ENCODE measurements at places on chromosomes 13 and 19. TPM values are rescaled to one million over a fixed set of nuclear protein-coding genes. Genes with fewer than 3 reads are reported as not detected.

GRCh38 chr19:56839652-56840450 lies 675 bp downstream of the PEG3 start:
- H3K27ac ChIP-seq: no peak overlapping the region
- no peaks in the 10 kb centered on the region for H3K27me3 ChIP-seq
- H3K4me3 ChIP-seq: no peak overlapping the region
- DNase-seq: no peak
- H3K4me1 ChIP-seq: no peaks in the 10 kb centered on the region

DNA sequence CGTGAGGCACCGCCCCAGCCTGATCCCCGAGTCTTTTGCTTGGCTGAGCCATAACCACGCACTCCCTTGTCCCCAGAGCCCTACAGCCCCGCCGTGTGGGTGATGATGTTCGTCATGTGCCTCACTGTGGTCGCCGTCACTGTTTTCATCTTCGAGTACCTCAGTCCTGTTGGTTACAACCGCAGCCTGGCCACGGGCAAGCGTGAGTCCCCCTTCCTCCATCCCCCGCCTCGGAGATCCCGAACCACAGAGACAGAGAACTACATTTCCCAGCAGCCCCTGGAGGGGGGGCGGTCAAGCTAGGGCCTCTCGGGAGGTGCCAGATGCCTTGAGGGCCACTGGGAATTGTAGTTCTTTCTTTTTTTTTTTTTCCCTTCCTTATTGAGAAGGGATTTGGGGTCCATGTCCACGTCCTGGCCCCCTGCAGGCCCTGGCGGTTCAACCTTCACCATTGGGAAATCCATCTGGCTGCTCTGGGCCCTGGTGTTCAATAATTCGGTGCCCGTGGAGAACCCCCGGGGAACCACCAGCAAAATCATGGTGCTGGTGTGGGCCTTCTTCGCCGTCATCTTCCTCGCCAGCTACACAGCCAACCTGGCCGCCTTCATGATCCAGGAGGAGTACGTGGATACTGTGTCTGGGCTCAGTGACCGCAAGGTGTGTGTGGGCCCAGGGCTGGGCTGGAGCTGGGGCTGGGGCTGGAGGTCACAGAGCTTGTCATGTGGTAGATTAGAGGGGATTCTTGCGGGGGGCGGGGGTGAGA lies 25.9 kb downstream of the GRIN2D start:
- no peak overlapping the region for H3K27ac ChIP-seq
- no peak overlapping the region for H3K4me3 ChIP-seq
- no peaks in the 10 kb centered on the region for H3K27me3 ChIP-seq
- peaks cover 18% of the 10 kb centered on the region for H3K4me1 ChIP-seq

GRCh38 chr13:49165798-49166752 lies 54.1 kb upstream of the MLNR start:
- no peak for DNase-seq
- peaks cover 34% of the 10 kb centered on the region for H3K36me3 ChIP-seq
- no peak overlapping the region for H3K4me3 ChIP-seq
- H3K27ac ChIP-seq: no peak overlapping the region
- no peaks in the 10 kb centered on the region for H3K4me1 ChIP-seq

- no peak overlapping the region for H3K27ac ChIP-seq
- no peak for DNase-seq
- no peaks in the 10 kb centered on the region for H3K4me1 ChIP-seq
Observed at GRCh38 chr13:20142023-20142926, 18.6 kb downstream of the GJA3 start.

- peak; percentile 76 for DNase-seq
- H3K4me3 ChIP-seq: peak overlapping the region; percentile 91
- peaks cover 47% of the 10 kb centered on the region for H3K4me1 ChIP-seq
- no peaks in the 10 kb centered on the region for H3K27me3 ChIP-seq
- peak overlapping the region; percentile 91 for H3K27ac ChIP-seq
Observed at GRCh38 chr19:35153701-35154524, 622 bp upstream of the FXYD5 start.

DNA sequence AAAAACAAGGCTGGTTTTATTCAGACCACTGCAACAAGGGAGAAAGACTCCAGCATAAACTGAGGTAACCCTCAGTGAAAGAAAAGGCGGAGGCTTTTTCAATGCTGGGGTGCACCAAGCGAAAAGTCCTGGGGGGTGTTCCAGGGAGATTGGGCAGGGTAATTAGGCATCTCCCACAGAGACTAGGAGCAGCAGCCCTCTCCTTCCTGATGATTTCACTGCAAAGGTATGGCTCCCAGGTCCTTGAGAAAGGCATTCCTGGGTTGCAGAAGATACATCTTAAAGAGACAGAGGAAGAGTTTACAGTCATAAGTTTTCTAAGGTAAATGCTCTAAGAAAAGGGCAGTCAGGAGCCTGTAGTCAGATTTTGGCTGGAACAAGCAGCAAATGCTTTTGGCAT lies 412.0 kb downstream of the FOXO1 start:
- peaks cover 4% of the 10 kb centered on the region for H3K4me1 ChIP-seq
- H3K27me3 ChIP-seq: no peaks in the 10 kb centered on the region
- no peak for DNase-seq
- H3K27ac ChIP-seq: no peak overlapping the region

DNA sequence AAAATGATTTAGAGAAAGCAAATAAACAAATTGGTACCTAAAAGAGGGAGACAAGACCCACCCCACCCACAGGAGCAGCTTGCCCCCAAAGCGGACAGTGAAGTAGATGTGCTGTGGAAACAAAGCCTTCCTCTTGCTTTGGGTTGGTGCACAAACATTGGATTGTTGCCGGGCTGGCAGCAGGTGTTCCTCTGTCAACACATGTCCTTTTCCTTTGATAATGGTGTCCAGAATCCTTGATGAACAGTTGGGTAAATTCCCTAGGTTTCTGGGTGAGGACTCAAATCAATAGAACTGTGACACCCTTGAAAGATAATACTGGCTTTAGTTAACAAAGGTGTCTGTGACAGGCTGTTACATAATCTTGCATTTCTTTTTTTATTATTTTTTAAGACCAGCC lies 311.8 kb downstream of the SPRY2 start:
- H3K27ac ChIP-seq: no peak overlapping the region
- no peaks in the 10 kb centered on the region for H3K4me1 ChIP-seq
- H3K36me3 ChIP-seq: no peaks in the 10 kb centered on the region
- no peak overlapping the region for H3K4me3 ChIP-seq
- no peak for DNase-seq
- H3K27me3 ChIP-seq: no peaks in the 10 kb centered on the region

DNA sequence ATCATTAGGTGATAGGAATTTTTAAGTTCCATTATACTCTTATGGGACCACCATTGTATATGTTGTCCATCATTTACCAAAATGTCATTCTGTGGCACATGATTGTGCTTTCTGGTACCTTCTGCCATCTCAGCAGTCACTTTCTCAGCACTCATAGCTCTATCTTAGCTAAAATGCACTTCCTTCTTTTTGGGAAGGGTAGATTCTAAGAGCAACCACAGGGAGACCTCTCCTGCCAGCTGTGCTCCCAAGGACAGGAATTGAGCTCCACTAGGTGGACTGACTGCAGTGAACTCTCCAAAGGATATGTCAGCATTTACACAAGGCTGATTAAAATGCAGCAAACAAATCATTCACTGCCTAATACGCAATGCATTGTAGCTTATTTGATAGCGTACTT lies 91.8 kb upstream of the OBI1 start:
- no peak for DNase-seq
- H3K27ac ChIP-seq: no peak overlapping the region
- H3K27me3 ChIP-seq: no peaks in the 10 kb centered on the region

GRCh38 chr19:547836-548720 lies 4.2 kb downstream of the GZMM start:
- no peak overlapping the region for H3K27ac ChIP-seq
- H3K27me3 ChIP-seq: no peaks in the 10 kb centered on the region
- H3K4me3 ChIP-seq: no peak overlapping the region
- peaks cover 22% of the 10 kb centered on the region for H3K4me1 ChIP-seq
- no peak for DNase-seq

DNA sequence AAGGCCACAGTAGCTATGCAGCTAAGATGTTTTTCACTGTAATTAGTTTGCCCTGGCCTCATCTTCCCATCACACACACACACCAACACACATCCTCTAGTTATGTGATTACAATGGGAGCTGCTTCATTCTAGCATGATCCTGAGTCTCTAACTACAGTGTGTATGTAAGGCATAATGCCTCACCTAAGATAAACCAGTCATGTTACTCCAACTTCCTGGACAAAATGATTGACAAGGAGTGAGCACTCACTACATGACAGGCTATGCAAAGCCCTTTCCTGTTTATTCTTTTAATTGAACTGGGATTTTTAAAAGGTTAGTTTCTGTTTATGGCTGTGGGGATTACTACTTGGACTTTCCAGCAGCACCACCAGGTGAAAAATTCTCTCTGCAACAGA lies 400.8 kb upstream of the ATXN8OS start:
- no peaks in the 10 kb centered on the region for H3K4me1 ChIP-seq
- no peak overlapping the region for H3K4me3 ChIP-seq
- H3K27me3 ChIP-seq: no peaks in the 10 kb centered on the region
- no peak for DNase-seq
- H3K27ac ChIP-seq: no peak overlapping the region

DNA sequence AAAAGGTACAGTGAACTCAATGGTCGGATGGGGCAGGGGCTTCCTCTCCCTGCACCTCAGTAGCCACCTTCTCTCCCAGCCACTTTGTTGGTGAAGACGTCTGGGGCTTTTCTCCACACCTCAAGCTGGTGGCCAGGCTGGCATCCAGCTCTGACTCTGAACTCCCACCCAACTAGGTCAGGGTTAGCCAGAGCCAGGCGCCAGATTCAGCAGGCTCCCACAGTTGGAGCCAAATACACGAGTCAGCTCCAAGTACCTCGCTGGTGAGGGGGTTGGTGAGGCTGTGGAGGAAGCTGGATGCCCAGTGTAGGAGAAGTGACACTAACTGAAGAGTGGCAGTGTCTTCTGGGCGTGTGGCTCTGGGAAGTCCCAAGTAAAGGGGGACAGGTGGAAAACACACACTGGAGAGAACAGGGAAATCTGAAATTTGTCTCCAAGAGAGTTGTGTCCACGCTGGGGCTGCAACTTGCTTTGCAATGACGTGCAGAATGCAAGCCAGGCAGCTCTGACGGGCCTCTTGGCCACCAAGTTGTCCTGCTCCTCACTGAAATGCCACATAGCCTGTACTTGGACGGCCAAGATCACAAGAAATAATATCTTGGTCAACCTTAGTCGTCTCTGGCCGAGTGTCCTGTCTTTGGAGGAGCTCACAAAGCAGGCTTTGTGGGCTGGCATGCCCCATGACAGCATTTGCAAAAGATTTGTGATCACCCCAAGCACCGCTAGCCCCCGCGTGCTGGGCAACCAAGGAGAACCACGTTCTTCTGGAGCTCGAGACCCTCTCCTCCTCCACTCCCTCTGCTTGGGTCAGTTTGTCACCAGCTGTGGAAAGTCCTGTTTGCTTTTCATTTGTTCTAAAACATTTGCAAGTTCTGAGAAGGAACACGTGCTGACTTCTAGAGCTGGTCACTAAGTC lies 18.1 kb downstream of the SLC7A1 start:
- no peak overlapping the region for H3K4me3 ChIP-seq
- H3K36me3 ChIP-seq: no peaks in the 10 kb centered on the region
- H3K27ac ChIP-seq: no peak overlapping the region
- DNase-seq: no peak

DNA sequence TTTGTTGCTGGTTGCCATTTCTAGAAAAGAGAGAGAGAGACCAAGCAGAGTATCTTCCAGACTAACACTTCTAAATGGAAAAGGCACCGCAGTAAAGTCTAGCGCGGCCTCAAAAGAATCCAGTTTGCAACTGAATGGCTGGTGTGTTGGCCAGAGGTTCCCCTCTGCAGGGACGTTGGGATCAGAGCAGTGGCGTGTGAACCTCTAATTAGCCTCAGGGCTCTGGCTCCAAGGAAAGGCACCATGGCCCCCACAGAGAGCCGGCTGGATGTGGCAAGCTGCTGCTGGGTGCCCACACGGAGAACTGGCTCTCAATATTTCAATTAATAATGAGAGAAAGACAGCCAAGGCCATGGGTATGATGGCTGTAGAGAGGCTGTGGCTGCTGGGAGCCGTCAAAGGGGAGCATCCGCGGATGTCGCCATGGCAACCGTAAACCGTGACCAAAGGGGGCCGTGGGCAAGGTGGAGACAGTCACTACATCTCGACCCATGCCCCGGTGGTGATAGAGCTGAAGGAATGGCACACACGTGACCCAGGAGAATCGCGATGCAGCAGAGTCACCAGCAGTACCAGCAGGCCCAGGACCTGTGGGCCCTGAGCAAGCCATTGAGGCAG lies 9.5 kb downstream of the VSTM2B start:
- DNase-seq: no peak
- no peak overlapping the region for H3K4me3 ChIP-seq
- H3K27me3 ChIP-seq: peaks cover 4% of the 10 kb centered on the region
- H3K4me1 ChIP-seq: no peaks in the 10 kb centered on the region

DNA sequence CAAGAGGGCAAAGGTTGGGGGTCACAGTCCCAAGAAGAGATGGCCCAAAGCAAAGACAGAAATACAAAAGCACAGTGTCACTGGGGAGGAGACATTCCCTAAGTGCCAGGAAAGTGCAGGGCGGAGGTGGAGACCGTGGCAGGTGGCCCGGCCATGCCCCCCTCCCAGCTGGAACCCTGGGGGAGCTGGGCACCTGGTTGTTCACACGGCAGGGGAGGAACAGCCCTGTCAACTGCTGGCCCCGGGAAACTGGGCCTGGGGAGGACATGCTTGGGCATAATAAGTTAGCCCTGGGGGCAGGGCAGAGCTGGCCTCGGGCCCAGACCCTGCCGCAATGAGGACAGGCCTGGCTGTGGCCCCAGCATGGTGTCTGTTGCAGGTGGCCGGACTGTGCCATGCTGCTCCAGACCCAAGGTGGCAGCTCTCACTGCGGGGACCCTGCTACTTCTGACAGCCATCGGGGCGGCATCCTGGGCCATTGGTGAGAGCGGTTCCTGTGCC lies 7.4 kb downstream of the HPN start:
- DNase-seq: no peak
- no peak overlapping the region for H3K27ac ChIP-seq
- H3K4me3 ChIP-seq: no peak overlapping the region
- H3K27me3 ChIP-seq: no peaks in the 10 kb centered on the region
- no peaks in the 10 kb centered on the region for H3K36me3 ChIP-seq

DNA sequence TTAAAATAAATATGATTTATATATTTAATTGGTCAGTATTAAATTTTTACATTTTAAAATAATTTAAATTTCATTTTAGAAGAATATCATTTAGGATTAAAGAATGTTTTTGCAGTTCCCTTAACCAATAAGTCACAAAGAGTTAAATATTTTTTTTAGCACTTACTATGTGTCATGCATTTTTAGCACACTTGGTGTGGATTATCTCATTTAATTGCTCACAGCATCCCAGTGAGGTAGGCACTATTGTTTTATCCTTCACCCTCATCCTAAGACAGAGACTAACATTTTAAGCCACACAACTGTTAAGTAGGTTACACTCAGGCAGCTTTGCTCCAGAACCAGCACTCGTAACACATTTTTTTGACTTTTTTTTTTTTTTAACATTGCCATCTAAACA lies 78.2 kb downstream of the URI1 start:
- no peak overlapping the region for H3K27ac ChIP-seq

- no peak overlapping the region for H3K4me3 ChIP-seq
- H3K27me3 ChIP-seq: no peaks in the 10 kb centered on the region
- H3K27ac ChIP-seq: no peak overlapping the region
- H3K4me1 ChIP-seq: no peaks in the 10 kb centered on the region
- no peaks in the 10 kb centered on the region for H3K36me3 ChIP-seq
Observed at GRCh38 chr13:76723551-76724232, 162.5 kb downstream of the KCTD12 start.

The IZUMO2 gene
- not detected for total RNA-seq

The C19orf81 gene
- total RNA-seq: not detected

The TFDP1 gene
- 20.7 TPM for total RNA-seq

The IRGC gene
- not detected for total RNA-seq

The APLP1 gene
- not detected for total RNA-seq

The ZNF486 gene
- 11.7 TPM for total RNA-seq

The CYP4F8 gene
- total RNA-seq: not detected

The MAP2K2 gene
- total RNA-seq: 126 TPM

The RASIP1 gene
- total RNA-seq: not detected
